GM12878 (cell line): ENCODE measurements at places on chromosomes 6 and 20. TPM values are rescaled to one million over a fixed set of nuclear protein-coding genes. Genes with fewer than 3 reads are reported as not detected.

GRCh38 chr6:32216998-32217397 lies 6.9 kb downstream of the NOTCH4 start:
- DNase-seq: no peak

- no peak for DNase-seq
Measured at GRCh38 chr6:13550656-13551055, 23.7 kb upstream of the SIRT5 start.

- DNase-seq: no peak
Measured at GRCh38 chr20:60060006-60060557, 101.9 kb downstream of the CDH26 start.

- no peak for DNase-seq
Measured at GRCh38 chr6:150430815-150431214, 62.0 kb downstream of the IYD start.

- no peak for DNase-seq
Measured at GRCh38 chr6:170405311-170405975, 98.9 kb downstream of the FAM120B start.

TDRD6 gene
- total RNA-seq: not detected in 2 replicates

BPIFB1 gene
- 0.13 TPM in 1 of 2 replicates, not detected in the other for total RNA-seq

DNA sequence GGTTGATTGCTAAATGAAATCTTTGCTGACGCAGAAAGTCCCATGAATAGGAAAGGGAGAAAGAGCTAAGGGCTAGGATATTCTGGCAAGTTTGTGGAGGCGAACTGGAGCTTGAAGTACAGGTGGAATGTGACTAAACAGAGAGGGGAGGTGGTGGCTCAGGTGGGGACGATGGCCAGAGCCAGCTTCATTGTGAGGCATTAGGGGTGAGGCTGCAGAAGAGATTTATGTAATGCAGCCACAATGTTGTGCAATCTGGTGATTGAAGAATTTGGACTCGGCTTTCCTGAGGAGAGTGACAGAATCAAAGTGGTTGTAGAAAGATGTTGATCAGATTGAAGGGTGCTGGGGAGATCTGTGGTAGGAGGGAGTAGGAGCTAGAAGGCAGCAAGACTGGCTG lies 42.9 kb upstream of the SPACA1 start:
- no peak for DNase-seq

DNA sequence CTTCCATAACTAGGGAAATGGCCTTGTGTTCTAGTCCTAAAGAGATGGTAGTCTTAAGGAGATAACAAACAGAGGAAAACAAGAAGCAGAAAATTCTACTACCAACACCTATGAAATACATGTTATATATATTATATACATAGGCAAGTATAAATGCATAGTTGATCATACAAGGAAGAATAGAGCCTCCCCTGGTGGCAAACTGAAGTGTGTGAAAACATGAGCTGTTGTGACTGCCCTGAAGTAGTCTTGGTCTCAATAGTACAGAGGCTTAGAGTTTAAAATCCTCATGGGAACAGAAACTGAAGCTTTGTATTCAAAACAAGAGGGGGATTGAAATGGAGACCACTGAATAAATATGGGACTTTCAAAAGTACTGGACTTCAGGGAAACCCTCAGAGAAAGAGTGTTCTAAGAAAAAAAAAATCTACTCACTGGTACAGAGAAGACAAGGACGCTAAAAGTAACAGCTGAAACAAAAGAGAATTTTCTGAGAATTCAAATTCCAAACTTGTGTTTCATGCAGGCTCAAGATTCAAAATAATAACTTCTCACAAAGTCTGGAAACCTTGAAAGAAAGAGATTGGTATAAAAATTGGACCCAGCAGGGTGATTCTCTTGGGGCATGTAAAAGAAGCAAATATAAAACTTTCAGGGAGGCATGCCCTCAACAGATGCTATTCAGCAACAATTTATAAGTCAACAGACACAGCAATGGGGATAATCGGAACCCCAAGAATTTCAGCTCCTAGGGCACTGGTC lies 59.7 kb upstream of the SAMD3 start:
- no peak for DNase-seq

PRR18 gene
- 8.2 and 8.8 TPM in 2 replicates for total RNA-seq

DNA sequence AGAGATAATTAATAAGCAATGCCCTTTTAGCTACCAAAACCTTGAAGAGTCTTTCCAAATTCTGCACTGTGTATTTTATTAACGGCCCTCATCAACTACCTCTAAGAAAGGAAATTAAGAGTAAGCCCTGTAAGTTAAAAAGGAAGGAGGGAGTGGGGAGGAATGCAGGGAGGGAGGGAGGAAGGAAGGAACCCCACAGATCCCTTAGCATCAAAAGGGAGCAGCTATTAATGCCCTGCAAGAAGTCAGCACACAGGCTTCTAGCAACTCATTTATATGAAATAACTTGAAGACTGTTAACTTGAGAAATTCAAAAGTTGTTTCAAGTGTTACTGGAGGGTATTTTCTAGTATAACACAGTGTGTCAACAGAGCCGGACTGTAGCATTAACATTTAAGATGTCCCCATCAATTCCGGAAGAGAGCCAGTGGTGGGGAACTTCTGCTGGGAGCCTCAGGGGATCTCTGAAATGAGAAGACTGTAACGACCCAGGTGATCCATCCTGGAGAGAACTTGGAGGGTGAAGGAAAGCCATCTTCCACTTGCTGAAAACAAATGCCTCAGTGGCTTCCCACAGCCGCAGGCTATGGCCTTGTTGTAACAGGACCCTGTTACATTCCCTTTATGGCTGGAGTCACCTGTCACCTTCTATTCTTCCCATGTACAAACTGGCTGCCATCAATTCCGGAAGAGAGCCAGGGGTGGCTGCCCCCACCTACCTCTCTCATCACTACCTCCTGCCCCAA lies 33.2 kb downstream of the SLC22A23 start:
- DNase-seq: no peak

TMC2 gene
- total RNA-seq: not detected in 2 replicates

EYA2 gene
- total RNA-seq: not detected in 2 replicates

CGA gene
- not detected in 2 replicates for total RNA-seq

BEND3 gene
- 8.1 and 9.0 TPM in 2 replicates for total RNA-seq

DNA sequence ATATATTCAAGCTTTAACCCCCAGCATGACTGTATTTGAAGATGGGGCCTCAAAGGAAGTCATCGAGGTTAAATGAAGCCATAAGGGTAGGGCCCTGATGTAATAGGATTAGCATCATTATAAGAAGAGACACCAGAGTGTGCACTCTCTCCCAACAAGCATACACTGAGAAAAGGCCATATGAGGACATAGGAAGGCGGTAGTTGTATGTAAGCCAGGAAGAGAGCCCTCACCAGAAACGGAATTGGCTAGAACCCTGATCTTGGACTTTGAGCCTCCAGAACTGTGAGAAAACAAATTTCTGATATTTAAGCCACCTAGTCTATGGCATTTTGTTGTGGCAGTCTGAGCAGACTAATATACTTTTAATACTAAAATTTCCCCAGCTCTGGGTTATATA lies 150.1 kb upstream of the STXBP5 start:
- DNase-seq: no peak

NDRG3 gene
- 17.1 and 17.5 TPM in 2 replicates for total RNA-seq

GRCh38 chr6:20070047-20070446 lies 142.2 kb downstream of the MBOAT1 start:
- DNase-seq: no peak

- DNase-seq: no peak
Measured at GRCh38 chr20:63563225-63563935, 9.4 kb downstream of the FNDC11 start.

GHRH gene
- not detected in 2 replicates for total RNA-seq

DNA sequence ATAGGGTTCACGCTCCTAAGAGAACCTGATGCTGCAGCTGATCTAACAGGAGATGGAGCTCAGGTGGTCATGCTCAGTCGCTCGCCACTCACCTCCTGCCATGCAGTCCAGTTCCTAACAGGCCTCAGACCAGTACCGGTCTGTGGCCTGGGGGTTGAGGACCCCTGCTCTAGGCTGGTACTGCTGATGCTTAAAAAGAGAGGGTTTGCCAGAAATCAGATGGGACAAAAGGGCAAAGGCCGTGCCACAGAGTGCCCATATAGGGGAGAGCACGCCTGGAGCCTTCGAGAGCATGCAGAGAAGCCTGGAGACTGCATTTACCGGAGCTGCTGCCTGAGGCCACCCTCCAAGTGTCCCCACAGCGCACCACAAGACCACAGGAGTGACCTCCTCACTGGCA lies 75.5 kb downstream of the PTPN1 start:
- DNase-seq: no peak

DNA sequence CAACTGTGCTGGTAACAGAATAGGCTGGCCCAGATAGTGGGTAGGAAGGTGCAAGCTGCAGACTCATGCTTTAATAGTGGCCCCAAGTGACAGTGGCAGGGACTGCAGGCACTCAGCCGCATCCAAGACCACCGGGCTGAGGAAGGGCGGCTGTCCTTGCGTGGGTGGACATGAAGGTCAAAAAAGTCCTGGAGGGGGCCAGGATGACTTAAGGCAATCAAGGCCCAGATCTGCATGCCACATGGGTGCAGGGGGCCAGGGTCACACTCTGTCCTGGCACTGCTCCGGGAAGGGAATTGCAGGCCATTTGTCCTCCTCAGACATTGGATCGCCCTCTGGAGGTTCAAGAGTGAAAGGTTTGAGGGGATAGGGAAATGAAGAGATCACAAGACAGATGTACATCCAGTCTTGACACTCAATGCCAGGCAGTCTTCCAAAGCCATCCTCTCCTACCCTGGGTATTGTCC lies 10.4 kb upstream of the VNN2 start:
- DNase-seq: no peak

DDX43 gene
- 0.08 TPM in 1 of 2 replicates, not detected in the other for total RNA-seq

GRCh38 chr6:504446-504980 lies 113.0 kb downstream of the IRF4 start:
- no peak for DNase-seq

PSORS1C2 gene
- not detected in 2 replicates for total RNA-seq

- DNase-seq: no peak
Measured at GRCh38 chr6:132380358-132381029, 20.8 kb downstream of the MOXD1 start.

DNA sequence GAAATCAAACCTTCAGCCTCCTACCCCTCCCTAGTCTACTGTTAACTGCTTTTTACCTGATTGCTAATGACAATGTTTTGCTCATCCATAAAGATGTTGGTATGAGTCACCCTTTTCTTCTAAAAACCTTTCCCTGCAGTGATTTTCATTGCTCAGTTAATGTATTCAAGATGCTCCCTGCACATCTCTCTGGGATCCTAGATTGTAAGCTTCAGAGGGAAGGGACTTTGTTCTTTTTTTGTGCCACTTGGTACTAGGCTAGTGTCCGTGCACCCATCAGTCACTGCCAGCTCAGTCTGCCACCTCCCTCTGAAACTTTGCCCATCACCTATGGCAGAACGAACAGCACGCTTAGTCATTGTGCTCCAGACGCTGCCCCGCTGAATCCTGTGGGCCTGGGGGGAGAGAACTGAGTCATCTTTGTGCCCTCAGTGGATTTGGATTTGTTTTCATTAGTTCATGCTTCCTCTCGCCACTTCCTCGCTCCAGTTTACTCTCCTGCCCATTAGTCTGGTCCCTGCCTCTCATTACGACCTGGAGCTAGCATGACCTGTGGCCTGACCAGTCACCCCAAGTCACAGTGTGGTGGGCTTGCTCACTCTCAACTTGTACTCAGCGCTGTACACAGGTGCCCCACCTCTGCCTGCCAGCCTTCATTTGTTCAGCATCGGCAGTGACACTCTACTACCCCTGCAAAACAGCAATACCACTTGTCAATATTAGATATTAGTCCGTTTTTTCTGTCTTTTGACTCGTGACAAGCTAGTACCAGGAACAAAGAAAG lies 78.0 kb upstream of the TMEM181 start:
- no peak for DNase-seq

- no peak for DNase-seq
Measured at GRCh38 chr20:48455651-48456365, 372.0 kb downstream of the PREX1 start.

DNA sequence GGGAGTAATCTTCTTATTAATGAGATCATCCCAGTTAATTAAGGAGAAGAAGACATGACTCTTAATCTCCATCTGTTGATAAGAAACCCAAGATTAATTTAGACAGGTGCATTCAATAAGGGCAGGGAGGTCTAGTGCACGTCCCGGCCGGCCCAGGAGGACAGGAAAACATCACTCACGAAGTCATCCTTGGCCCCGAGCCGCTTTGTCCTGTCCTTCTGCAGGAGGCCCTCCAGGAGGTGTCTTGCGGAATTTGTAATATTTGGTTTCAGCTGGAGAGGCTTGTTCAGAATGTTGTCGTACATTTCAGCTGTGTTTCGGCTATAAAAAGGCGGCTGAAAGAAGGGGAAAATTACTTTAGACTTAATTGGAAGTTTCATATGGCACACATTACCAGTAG lies 118.4 kb upstream of the SLC2A12 start:
- no peak for DNase-seq

PRKN gene
- total RNA-seq: not detected in 2 replicates

RAB44 gene
- 0.05 TPM in 1 of 2 replicates, not detected in the other for total RNA-seq

ZKSCAN8 gene
- total RNA-seq: 13.2 and 16.1 TPM in 2 replicates

TRIM15 gene
- 0.08 TPM in 1 of 2 replicates, not detected in the other for total RNA-seq

- DNase-seq: no peak
Measured at GRCh38 chr6:97207383-97207782, 75.6 kb downstream of the MMS22L start.

DNA sequence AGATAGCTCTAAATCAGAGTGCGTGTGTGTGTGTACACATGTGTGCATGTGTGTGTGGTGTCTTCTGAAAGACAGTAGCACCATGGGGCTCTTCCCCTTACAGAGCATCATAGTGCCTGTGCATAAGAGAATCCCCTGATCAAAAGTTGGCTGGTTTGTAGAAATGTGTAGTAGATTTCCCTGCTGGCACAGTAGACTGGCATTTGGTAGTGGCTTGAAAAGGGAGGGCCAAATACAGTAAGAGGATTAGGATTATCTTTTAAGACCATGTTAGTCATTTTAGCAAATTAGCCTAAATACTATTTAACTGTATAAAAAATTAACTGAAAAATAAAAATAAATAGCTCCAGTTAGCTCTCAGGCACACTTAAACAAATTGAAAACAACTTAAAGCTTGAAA lies 112.6 kb downstream of the B3GAT2 start:
- no peak for DNase-seq

C6orf118 gene
- not detected in 2 replicates for total RNA-seq

DNA sequence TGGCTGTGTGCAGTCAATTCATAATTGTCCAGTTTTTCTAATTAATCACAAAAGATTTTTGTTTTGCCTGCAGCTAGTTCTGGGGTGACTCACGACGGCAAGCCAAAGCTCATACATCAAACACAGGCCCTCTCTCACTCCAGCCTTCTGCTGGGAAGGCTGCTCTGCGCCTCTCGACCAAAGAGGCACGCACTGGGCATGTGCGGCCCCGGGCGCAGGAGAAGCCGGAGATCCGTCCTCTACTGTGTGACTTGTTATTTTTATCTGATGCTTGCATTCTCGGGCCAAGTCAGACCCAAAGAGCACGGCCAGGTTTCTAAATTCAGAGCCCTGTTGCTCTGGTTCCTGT lies 98.5 kb downstream of the TFAP2A start:
- no peak for DNase-seq
